Omental fat pad (tissue), 4 donors: ENCODE measurements at places on chromosomes 2 and 18.

- DNase-seq: no peak
Measured at GRCh38 chr2:70939839-70940580, 4.3 kb downstream of the ATP6V1B1 start.

DNA sequence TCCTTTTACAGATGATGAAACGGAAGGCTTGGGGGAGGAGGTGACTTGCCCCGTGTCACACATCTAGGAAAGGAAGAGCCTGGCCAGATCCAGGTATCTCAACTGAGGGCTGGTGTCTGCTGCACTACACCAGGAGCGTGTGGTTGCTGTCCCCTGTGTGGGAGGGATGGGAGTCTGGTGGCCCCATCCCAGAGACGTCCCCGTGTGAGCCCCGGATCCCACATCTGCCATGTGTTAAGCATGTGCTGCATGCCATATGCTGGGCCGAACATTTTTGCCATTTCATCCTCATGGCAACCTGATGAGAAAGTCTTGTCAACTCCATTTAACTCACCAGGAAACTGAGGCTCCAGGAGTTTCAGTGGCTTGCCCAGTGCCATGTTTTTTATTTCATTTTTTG is 4.2 kb downstream of the GAREM2 start:
- DNase-seq: no peak

- no peak for DNase-seq
Measured at GRCh38 chr2:46390901-46391395, 88.4 kb upstream of the TMEM247 start.

DNA sequence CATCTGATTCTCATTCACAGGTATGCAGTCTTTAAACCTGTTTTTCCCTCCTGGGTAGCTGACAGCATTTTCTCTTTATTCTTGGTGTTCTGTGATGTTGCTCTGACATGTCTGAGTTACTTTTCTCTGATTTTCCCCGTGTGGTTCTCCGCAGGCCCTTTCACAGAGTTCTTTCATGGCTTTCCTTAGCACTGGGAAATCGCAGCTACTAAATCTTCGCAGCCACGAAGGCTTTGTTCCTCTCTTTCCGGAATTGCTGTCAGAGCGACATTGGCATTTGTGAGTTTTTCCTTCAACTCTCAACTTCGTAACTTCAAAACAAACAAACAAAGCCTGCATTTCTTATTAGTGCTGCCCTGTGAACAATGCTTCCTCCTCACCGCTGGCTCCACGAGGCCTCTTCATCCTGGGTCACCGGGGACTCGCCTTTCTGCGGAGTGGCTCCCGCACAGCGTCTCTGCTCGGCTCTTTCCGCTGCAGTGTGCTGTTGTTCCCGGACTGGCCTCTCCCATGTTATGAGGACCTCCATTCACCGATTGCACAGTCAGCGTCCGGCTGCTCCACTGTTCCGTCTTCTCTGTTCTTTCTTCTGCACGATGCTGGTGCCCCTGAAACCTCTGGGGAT is 16.1 kb downstream of the COLEC11 start:
- no peak for DNase-seq

DNA sequence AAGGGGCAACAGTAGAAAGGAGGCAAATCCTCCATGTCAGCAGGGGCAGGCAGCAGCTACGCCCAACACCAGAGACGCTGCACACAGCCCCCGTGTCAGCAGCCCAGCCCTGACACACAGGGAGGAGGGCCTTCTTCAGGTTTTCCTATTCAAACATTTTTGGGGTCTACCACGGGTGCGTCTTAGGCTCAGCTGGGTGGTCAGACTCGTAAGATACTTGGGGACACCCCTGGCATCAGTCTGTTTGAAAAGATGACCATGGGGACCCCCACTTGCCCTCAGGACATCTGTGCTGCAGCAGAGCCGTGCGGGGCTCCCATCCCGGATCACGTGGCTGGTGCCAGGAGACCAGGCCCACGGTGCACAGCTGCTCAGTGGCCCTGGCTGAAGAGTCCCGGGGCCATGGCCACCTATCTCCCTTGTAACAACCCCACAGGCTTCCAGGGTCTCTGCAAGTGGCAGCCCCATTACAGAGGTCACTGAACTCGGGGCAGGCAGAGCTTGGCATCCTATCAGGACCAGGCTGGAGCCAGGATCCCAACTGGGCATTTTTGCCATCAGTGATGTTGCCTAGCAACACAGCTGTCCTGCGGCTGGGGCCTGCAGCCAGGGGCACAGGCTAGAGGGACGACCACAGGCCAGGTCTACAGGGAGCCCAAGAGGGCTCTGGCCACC is 82.5 kb downstream of the EDAR start:
- no peak for DNase-seq

- no peak for DNase-seq
Measured at GRCh38 chr2:107078584-107078983, 192.6 kb upstream of the ST6GAL2 start.

DNA sequence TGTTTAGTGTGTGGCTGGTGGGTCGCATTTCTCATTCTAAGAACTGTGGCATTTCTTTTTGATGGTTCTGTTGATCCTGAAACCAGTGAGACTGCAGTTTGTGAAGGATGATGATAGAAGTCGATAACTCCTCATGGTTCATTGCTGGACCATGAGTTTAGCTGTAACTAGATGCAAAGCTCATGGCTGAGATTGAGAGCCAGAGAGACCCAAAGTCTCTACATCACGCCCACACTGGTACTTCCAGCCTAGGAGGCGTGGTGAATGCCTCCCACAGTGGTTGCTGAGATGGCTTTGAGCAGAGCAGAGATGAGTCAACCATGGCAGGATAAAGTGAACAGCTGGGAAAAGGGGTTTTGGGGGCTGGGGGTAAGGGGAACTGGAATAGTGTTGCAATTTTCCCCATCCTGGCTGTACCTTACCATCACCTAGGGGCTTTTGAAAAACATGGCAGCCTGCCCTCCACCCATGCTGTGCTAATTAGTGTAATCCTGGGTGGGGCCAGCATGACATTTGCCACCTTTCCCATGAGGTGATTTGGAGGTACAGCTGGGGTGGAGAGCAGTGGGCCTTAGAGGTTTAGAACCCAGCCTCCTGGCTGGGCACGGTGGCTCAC is 24.1 kb downstream of the INPP4A start:
- DNase-seq: no peak

DNA sequence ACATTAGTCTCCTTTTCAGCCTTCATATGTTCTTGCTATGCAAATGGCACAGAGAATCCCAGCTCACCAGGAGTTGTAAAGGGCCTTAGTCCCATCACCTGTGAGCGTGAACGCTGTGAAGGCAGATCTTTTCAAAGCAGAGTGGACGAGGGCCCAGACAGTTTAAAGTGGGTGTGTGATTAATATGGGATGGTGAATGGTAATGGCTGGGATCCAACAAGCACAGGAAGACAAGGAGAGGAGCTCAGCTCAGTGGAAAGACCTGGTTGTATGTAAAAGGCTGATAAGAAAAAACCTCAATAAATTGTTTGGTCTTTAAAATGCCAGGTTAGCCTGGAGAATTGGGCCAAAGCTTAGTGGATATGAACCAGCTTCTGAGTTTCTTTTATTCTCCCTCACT is 326.2 kb downstream of the NYAP2 start:
- no peak for DNase-seq

DNA sequence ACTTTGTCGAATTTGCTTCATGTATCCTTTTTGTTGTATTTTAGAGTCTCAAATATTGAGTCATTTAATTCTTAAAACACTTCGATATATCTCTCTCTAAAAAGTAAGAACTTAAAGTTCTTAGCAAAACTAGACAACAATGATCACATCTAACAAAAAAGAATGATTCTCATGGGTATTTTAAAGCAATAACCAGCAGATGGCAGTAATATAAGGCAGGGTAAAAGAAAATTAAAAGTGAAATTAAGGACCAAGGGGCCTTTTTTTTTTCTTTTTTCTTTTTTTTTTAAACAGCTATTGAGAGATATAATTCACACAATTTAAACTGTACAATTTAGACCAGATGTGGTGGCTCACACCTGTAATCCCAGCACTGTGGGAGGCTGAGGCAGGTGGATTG is 9.9 kb upstream of the AOX1 start:
- DNase-seq: no peak

- peak; percentile 88 for DNase-seq
Measured at GRCh38 chr2:46315103-46315890, 18.1 kb downstream of the EPAS1 start.

GRCh38 chr18:60047556-60047955 is 147.8 kb downstream of the PMAIP1 start:
- no peak for DNase-seq

- DNase-seq: no peak
Measured at GRCh38 chr18:63346480-63347183, 20.4 kb downstream of the KDSR start.

DNA sequence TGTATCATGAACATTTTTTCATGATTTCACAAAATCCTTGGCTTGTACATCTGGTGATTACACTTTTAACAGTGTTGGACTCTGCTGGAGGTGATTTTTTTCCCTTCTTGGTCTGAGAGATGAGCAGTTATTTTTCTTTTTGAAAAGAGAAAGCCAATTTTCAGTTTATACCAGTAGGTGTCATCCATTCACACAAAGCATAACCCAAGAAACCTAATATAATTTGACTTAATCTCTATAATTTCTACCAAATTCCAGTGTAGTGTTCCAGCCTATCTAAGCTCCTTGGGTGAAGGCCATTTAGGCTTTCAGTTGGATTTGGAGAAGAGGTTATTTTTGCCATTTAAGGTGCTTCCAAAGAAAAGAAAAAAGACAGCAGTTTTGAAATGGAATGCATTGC is 7.7 kb upstream of the ICOS start:
- DNase-seq: no peak

GRCh38 chr18:41814651-41815050 is 140.4 kb upstream of the PIK3C3 start:
- no peak for DNase-seq
